ENCODE measurements at places on chromosomes 3 and 15.

- DNase-seq = no peak
These were observed 1.0 kb upstream of the COL7A1 start for GRCh38 chr3:48596157-48596556.

GRCh38 chr15:81315452-81316175 is 8.3 kb downstream of the STARD5 start:
- no peak for DNase-seq

GRCh38 chr15:70088455-70088854 is 9.3 kb downstream of the TLE3 start:
- no peak for DNase-seq

- peak; percentile 86 for DNase-seq
These were observed 375 bp downstream of the HEG1 start for GRCh38 chr3:125055331-125055912.

DNA sequence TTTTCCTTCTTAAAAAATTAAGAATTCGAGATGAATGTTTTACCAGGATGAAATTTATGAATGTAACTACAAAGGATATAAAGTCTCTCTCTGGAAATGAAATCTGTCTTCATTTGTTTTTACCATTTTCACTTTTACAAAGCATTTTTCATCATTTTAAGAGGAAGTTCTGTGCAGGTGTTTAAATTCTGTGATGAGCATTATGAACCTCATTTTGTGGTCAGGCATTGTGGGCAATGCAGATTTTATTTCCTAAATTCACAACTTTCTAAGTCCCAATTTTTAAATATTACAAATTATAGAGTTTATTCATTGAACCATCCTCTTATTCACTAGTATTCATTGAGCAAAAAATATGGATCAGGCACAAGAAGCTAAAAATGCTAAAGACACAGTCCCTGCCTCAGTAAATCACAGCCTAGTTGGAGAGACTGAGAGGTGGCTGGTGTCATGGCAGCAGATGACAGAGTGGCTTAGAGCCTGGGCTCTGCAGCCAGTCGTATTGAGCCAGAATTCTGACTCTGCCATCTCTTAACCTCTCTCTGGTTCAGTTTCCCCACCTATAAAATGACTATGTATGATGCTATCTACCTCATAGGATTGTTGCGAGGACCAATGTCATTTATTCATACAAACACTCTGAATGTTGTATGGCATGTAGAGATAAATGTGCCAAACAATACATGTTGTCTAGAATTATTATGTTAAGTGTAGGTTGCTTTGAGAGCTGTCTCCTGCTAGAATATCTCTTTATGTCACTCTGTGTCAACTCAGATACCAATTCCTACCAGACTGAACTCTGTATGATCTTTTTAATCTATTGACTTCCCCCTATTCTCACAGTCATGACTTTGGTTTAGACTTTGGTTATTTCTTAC is 7.5 kb upstream of the TGFBR2 start:
- DNase-seq = no peak

DNA sequence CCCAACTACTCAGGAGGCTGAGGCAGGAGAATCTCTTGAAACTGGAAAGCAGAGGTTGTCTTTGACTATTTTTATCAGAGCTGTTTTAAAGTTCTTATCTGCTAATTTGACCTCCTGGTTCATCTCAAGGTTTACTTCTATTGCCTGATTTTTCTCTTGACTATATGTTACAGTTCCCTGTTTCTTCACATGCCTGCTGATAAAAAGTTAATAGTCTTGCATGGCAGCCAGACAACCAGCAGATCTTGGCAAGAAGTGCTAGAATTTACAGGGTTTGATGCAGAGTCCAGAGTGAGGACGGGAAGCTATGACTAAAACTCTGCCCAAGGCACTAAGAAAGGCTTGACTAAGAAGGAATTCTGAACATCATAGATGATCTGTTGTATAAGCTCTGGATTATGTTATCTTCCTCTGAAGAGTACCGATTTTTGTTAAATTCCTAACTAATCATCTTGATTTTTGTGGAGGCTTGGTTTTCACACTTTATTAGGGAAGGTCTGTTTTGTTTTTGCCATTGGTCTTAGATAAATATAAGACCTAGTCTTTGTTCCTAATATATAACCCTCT is 85.9 kb downstream of the CHSY1 start:
- DNase-seq = no peak

DNA sequence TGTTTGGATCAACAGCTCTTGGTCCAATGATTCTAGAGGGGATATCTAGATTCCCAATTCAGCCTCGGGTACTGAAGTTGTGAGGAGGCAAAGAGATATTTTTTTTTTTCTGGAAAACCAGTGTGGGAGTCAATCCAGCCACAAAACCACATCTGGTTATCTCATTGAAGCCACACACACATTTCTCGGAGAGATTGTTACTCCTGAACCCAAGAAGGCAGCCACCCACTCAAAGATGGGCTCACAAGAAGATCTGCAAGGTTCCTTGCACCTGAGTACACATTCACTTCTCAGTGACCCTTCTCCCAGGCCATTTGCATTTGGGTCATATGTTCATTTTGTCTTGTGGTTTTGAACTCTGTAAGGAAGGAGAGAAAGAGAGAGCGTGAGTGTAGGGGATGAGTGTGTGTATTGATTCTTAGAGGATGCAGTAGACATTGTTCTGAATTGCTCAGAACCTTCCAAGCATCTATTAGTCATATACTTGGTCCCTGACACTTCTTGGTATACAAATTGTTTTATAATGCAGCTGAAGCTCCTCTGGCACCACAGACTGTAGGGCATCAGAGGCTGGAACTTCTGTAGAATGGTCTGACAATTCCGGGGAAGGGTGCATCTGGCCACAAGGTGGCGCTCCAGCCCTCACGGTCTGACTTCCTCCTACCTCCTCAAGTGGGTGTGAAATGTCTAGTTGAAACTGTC is 39.3 kb upstream of the TRA2B start:
- peak; percentile 75 for DNase-seq

DNA sequence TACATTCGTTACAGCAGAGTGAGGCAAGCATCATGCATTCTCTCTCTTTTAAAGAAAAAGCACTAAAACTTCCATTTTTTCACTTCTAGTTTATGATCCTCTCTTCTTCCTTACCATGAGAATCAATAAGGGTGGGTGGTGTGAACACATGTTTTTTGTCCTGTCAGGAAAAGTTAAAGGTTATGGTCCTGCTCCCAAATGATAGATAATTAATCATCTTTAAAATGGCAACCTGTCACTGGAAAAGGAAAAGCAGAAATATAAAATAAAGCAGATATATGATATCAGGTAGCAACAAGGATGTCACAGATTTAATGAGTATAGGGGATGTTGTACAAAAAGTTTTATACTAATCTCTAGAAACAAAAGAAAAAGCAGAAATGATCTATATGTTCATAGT is 56.4 kb upstream of the PHLDB2 start:
- DNase-seq = no peak

- no peak for DNase-seq
These were observed 393.1 kb downstream of the PLOD2 start for GRCh38 chr3:145767909-145768308.

GRCh38 chr3:157030712-157031111 is 129.2 kb downstream of the CCNL1 start:
- no peak for DNase-seq

GRCh38 chr3:27591312-27592210 is 107.4 kb upstream of the SLC4A7 start:
- DNase-seq = no peak

DNA sequence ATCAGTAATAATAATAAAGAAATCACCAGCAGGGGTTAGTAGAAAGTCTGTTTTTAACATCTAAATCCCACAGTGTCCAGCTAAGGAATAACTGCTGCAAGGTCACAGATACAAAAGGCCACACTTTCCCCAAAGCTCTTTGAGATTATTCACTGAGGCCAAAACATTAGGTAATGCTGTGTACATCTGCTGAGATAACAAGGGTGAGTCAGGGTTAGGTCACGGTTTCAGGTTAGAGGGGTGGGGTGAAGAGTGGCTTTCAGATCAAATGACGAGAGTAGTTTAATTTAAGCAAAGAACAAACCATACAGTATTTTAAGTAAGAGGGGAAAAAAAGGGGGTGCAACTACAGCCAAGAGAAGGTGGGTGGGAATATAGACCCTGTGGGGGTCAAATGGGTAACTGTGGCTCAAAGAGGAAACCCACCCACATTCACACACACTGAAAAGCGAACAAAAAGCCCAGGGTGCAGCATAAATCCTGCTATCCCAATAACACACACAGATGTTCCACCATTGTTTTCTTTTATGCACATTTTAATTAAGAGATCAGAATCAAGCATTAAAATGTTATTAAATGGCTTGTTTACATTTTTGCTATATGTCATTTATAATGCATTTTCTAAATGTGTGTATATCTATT is 412.9 kb downstream of the TIGIT start:
- DNase-seq = no peak

DNA sequence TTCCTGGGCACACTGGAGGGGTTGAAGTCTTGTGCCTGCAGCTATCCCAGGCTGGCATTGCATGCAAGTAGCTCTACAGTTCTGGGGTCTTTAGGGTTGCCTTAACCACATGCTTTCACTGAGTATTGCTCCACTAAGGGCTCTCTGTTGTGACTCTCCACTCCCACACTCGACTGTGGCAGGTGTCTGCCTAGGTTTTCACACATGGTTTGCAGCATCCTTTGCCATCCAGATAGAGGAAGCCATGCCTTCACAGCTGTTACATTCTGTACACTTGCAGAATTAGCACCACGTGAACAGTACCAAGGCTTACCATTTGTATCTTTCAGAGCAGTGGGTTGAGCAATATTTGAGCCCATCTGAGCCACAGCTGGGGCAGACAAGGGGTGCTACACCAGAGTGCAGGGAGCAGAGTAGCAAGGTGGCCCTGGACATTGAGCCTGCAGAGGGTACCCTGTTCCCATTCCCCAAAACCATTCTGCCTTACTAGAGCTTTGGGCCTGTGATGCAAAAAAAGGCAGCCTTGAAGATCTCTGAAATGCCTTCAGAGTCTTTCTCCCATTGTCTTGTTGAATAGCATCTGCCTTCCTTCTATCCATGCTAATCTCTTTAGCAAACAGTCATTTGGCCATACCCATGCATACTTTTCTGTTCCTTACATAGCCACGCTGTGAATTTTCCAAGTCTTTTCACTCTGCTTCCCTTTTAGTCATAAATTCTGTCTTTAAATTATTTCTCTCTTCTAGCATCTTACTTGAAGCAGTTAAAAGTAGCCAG is 95.2 kb upstream of the PLCL2 start:
- DNase-seq = no peak

DNA sequence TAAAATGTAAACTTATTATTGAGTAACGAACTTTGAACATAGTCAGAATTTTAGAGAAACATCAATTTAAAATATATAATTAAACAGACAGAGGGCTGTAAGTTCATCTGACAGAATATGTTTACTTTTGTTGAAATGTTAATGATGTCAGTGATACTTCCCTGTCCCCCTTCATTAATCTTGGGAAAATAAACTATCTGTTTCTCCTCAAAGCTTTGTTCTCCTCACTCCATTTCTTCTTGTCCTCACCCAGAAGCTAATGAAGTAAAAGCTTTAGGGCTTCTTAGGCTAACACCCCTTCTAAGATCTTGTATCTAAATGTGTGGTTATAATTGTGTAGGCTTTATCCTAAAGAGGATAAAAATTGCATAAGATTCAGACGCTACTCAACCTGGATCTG is 1031.8 kb downstream of the FHIT start:
- no peak for DNase-seq

- DNase-seq = peak; percentile 91
These were observed 2.5 kb downstream of the KLF13 start for GRCh38 chr15:31328969-31329639.

DNA sequence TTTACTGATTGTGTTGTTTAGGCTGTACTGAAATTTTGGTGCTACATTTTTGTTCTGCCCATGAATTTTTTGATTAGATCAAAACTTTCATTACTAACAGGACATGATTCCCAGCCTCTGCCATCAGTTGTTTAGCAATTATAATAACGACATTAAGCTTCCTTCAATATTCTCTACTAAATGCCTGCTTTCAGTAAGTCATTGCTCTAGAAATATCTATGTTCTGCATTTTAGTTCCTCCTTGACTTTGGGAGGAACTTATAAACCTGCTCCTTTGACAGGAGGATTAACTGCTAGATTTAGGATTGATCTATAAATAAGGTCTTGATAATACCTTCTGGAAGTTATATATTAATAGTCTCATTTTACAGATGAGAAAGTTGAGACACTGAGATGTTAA is 269.1 kb downstream of the RAP2B start:
- no peak for DNase-seq

DNA sequence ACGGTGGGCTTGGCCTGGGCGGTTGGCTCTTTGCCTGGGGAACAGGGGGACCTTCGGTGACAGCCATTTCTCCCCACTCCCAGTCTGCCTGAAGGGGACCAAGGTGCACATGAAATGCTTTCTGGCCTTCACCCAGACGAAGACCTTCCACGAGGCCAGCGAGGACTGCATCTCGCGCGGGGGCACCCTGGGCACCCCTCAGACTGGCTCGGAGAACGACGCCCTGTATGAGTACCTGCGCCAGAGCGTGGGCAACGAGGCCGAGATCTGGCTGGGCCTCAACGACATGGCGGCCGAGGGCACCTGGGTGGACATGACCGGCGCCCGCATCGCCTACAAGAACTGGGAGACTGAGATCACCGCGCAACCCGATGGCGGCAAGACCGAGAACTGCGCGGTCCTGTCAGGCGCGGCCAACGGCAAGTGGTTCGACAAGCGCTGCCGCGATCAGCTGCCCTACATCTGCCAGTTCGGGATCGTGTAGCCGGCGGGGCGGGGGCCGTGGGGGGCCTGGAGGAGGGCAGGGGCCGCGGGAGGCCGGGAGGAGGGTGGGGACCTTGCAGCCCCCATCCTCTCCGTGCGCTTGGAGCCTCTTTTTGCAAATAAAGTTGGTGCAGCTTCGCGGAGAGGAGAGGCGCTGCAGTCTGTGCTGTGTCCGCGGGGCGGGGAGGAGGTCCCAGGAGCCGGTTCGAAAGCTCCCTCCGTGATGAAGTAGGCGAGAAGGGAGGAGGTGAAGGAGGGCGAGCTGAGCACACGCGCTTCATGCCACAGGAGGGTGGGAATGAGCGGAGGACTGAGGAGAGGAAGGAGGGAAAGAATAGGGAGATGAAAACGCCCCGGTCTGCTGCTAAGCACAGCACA is 9.6 kb downstream of the CLEC3B start:
- peak; percentile 83 for DNase-seq

GRCh38 chr3:166860217-166860616 is 519.9 kb downstream of the ZBBX start:
- DNase-seq = no peak
